ENCODE measurements at places on chromosomes 16 and 17.

- no peak for DNase-seq
These were observed 369.2 kb downstream of the SHISA9 start for GRCh38 chr16:13270602-13271001.

DNA sequence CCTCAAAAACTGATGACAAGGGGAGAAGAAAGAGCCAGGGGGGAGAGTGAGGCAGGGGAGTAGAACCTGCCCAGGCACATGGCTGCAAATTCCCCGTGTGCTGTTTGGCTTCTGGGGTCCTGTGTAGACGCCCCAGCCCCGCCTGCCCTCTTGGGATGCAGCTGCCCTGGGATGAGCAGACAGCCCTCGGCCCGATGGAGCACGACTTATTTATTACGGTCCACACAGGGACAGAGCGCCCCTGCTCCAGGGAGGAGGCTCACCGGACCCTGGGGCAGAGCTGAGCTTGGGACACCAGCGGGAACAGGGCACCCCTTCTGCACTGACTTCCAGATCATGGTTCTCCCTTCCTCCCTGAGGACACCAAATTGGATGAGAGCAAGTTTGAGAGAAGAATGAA lies 9.1 kb downstream of the LDHD start:
- DNase-seq: no peak

DNA sequence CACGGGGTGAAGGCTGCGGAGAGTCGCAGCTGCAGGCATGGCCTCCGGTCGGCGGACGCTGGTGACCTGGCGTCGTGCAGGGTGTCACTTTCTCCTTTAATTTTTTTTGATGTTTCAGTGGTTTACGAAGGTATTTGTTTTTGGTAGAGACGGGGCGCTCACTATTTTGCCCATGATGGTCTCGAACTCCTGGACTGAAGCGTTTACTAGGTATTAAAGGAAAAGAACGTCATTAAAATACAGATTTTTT lies 17.1 kb downstream of the ZNF213 start:
- DNase-seq: no peak

DNA sequence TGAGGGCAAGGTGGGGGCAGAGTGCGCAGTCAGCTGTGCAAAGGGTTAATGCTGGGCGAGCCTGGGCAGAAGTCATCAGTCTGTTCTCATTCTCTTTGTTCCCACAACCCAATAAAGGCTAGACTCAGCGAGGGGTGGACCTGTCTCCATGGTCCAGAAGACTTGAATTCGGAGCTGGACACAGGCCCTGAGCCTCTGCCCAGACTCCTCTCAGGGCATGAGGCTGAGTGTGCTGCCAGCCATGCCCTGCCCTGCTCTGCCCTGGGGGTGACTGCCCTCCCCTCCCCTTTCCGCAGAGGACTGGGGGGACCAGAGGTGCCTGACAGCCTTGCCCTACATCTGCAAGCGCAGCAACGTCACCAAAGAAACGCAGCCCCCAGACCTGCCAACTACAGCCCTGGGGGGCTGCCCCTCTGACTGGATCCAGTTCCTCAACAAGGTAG lies 54.5 kb downstream of the MRC2 start:
- no peak for DNase-seq

DNA sequence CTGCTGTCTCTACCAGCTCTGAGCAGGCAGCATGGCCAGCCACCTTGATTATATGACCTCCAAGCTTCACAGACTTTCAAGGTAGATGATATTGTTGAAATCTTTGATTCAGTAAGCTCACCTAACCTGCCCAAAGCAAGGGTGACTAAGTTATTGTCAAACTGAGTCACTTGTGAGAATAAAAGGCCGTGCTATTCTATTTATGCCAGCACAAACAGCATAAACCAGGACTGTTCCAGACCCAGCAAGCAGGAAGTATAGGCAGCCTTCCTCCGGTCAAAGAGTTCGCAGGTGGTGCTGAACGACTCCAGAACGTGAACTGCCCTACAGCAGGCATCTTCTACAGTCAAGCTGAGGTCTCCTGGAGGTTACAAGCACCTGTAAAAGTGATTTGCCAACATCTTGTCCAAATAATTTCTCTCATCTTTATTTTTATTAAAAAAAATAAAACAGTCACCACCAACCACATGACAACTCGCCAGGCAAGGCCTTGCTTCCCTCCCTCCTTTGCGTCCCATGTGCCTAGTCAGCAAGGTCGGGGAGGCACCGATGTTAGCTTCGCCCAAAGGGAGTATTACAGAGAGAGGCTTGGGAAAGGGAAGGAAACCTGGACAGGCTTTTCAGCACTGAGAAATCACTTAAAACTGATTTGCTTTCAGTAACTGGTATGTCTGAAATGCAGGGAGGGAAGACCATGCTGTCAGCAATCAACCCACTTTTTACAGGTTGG lies 10.8 kb downstream of the ARL2BP start:
- peak; percentile 35 for DNase-seq
